ENCODE measurements at places on chromosomes 12 and 14. TPM values are rescaled to one million over a fixed set of nuclear protein-coding genes. Genes with fewer than 3 reads are reported as not detected.

Gene FOXM1
- total RNA-seq = 16.5 TPM

Gene OLR1
- total RNA-seq = not detected

Gene KRT6B
- total RNA-seq = 0.18 TPM

Gene TMCC3
- total RNA-seq = 19.9 TPM

Gene KLRD1
- total RNA-seq = 0.20 TPM

Gene KLRG1
- total RNA-seq = 7.9 TPM

Gene DRAM1
- 27.4 TPM for total RNA-seq

Gene KERA
- total RNA-seq = not detected

Gene GPR132
- not detected for total RNA-seq

Gene NR1H4
- not detected for total RNA-seq

Gene PRIMA1
- total RNA-seq = not detected

Gene INSM2
- not detected for total RNA-seq

Gene EML1
- total RNA-seq = 71.6 TPM

Gene TAS2R46
- total RNA-seq = 1.6 TPM

Gene ENDOU
- total RNA-seq = not detected

Gene SOAT2
- total RNA-seq = not detected

Gene AMIGO2
- total RNA-seq = 15.2 TPM

- no peak for DNase-seq
Observed at GRCh38 chr12:9132008-9132535, 16.4 kb upstream of the A2M start.

DNA sequence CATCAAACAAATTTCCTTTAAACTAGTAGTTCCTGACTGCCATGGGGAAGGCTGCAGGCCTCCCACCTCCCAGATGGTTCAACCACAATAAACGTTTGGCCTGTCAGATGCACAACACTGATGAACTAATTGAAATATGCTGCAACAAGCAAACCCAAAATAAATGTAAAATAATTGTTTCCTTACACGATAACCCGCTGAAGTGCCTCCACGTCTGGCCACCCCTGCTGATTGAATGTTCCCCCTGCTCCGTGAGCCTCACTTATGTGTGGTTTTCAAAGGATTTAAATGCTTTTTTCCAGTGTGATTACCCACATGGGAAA, 8.4 kb downstream of the PITPNM2 start:
- DNase-seq = no peak

DNA sequence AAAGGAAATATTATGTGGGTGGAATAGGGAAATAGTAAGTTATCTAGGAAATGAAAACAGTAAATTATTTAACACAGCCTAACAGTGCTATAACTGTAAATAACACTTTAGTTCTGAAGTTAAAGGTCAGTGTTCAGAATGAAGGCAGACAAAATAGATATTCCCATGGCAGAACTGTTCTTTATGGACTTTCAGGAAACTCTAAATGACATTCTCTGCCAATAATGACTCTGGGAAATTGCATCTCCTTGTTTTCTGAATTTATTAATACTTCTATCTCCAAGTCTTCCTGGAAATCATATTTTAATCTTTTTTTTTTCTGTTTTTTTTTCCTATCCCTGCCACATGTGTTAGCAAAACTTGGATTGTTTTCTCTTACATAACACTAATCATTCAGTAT, 101.4 kb downstream of the PDE3A start:
- DNase-seq = no peak

- DNase-seq = no peak
Observed at GRCh38 chr12:122117979-122118378, 39.4 kb downstream of the MLXIP start.

DNA sequence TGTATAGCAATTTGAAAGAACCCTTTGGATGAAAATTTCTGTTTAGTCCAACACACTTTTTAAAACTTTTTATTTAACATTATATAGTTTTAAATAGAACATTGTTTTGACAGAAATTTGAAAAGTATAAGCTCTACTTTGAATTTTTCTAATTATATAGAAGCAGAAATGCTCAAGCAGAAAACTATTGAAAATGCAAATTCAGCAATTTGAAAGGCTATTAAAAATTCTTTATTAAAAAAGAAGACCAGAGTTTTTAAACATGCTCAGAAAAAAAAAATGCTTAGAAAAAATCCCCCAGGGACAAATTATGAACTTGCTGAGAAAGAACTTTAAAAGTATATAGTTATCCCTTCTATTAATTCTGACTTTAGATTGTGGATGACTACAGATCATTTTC, 21.1 kb upstream of the FSCB start:
- DNase-seq = no peak

DNA sequence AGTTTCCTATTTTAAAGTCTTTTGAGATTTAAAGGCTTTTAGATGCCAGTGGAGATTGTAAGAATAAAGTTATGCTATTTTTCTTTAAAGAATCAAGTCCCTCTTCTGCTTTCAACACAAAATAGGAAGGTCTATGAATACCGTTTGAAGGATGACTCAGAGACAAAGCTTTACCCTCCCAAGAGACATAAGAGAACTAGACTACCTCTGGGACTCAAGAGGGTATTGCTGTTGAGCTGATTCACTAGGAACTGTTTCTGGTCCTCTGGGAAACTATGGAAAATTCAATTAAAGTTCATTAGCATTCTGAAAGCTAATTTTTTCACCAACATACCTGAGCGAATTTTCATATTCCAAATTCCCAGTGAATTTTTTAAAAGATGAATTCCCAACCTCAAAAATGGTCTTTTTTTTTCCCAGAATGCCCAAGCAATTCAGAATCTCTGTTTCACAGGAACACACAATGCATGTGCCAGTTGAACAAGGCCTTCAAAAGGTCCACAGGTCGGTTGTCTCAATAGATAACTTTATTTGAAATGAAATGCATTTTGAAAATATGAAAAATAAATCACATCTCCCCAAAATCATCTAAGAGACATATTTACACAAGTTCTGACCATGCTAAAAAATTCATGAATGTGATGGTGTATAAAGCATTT, 6.5 kb downstream of the PHLDA1 start:
- no peak for DNase-seq

DNA sequence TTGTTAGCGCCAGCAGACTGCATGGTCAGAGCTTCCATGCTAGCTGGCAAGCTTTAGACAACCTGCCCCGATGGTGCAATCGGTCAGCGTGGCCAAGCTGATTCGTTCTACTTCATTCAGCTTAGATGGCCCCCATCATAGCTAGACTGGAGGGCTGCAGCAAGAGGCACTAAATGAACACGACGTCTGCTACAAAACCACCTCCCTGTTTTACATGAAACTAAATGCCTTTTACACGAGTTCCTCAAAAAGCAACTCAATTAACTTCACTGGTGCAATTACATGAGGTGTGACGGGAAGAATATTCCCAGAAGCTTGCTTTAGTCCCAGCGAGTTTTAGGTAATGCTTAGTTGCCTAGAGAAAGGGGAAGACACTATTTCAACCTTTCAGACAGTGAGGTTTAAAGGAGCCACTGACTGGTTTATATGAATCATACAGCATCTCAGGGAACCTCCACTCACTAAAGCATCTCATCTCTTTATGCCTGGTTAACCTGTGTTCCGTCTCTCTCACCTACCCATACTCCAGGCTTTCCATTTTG, 8.4 kb downstream of the NIN start:
- no peak for DNase-seq

- DNase-seq = no peak
Observed at GRCh38 chr12:117867348-117867747, 101.4 kb downstream of the KSR2 start.

GRCh38 chr12:26143291-26143690, 18.5 kb upstream of the BHLHE41 start:
- no peak for DNase-seq

DNA sequence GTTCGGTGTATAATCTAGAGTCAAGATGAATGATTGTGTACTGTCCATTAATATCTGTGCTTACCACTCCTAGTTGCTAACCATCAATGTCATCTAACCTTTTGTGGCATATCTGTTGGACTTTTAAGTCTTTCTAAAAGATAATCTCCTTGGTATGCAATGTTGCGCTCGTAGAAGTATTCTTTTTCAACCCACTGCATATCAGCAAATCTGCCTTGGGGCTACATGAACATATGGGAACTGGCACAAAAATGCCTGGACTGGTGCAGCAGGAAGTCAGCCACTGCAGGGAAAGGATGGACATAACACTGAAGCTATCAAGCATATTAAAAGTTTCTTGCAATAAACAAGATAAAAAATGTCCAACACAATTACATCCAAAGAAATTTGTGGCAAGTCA, 124.3 kb upstream of the SLC38A4 start:
- DNase-seq = no peak

- DNase-seq = no peak
Observed at GRCh38 chr14:68460541-68460940, 332.3 kb downstream of the ZFP36L1 start.

DNA sequence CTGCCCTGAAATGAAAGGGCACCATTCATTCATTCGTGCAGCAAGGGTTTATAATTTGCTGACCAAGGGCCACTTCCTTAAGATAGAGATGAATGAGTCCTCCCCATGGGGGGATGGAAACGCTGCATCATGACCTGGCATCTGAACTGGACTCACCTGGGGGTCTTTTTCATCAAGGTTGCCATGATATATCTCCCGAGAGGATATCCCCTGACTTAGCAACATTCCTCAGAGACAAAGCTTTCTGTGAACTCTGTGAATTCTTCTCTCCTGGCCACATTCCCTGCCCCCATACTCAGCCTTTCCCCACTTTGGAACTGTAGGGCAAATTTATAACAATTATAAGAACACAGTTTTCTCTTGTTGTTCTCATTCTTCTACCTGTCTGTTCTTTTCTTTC, 30.8 kb downstream of the SRRM4 start:
- no peak for DNase-seq

DNA sequence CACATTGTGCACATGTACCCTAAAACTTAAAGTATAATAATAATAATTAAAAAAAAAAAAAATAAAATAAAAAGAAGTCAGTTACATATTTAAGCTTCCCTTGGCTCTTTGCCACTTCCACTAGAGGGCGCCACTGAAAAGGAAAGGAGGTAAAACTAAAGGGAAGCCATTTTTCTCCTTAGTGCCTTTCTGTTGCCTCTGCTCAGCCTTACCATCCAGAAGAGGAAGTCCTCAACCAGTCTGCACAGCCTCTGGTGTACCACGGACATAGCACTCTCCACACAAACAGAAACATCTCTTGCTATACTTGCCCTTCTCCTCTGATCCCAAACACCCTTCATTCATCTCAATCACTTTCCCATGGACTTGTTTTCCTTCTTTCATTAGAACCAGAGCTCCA, 169.0 kb upstream of the EEA1 start:
- DNase-seq = no peak

GRCh38 chr12:32727237-32727636, 28.5 kb downstream of the YARS2 start:
- no peak for DNase-seq

GRCh38 chr12:42325653-42326474, at the start of the genes PPHLN1 and ZCRB1:
PPHLN1 (plus strand) TSS chr12:42326167; CDS start chr12:42335903, 9,736 bp downstream.
ZCRB1 (minus strand) TSS chr12:42326094; CDS start chr12:42324102, 1,992 bp downstream.
- peak; percentile 8 for DNase-seq

DNA sequence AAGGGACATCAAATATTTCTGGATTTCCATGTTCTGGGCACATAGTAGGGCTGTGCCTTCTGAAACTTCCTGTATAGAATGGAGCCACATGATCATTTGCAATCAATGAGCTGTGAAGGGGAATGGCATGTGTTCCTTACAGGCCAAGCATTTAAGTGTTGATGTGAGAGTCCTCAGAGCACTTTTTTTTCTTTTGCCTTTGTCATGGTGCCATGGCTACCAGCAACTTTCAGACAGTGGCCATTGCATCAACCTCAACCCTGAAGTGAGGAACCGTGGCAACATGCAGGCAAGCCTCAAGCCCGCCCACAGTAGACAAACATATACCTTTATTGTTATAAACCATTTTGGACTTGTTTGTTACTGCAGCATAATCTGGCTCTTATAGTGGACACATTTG, 948.1 kb downstream of the NRXN3 start:
- DNase-seq = no peak

- DNase-seq = no peak
Observed at GRCh38 chr12:38374751-38375150, 58.2 kb downstream of the ALG10B start.

DNA sequence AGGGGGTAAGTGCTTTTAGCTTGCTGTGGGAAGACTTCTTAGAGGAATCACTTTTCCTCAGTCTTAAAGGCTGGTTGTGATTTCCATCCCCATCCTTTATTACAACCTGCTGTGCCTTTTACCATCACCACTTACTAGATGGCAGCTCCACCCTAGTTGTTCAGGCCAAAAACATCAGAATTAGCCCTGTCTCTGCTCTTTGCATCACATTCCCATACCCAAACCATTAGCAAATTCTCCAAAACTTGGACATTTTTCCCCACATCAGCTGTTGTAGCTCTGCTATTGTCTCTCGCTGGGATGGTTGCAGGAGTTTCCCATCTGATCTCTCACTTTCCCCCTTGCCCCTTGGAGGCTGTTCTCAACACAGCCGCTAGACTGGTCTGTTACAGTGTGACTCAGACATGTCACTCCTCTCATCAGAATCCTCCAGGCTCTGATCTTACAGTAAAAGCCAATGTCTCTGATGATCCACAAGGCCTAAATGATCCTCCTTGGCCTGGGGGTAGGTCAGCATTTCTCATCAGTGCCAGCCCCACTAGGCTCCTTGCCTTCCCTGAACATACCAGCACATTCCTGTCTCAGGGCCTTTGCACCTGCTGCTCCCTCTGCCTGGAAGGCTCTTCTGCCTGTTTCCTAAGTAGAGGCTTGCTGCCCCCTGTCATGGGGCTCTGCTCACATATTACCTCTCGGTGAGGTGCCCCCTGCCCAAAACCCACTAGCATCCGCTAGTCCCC, 102.5 kb downstream of the BEGAIN start:
- no peak for DNase-seq

- no peak for DNase-seq
Observed at GRCh38 chr14:34507459-34507858, 32.0 kb downstream of the EAPP start.

GRCh38 chr12:31536672-31537071, 54.3 kb downstream of the DENND5B start:
- no peak for DNase-seq

DNA sequence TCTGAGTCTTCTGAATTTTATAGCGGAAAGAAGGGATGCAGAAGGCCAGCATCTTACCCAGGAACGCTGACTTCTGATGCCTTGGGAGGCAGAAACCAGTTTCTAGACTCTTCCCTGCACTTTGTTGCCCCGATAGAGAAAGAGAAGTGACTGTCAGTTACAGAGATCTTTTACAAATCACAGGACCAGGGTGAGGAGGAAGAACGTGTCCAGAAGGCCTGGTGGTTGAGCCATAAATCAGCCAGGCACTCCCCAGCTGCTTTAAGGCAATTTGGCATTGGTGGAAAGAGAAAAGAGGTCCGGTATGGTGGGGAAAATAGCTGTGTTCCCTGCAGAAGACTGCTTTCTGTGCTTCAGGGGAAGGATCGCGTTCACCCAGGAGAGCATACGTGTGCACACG, 88.7 kb upstream of the KCNA1 start:
- DNase-seq = no peak

DNA sequence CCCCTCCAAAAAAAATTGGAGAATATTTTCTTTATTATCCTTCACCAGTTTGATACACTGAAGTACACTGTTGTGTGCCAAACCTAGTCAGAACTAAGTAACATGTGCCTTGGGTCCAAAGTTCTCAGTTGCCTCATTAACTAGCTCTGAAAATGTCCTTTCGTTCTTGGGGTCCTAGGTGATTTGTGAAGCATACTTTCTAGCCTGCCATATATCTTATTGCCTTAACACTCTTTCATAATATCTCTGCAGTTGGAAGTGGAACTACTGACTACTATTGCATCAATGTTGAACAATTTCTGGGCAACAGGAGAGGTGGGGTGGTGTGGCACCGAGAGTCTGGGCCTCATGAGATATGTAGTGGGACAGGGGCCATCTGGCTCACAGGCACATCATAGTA, 592.9 kb upstream of the FBXO33 start:
- no peak for DNase-seq

GRCh38 chr14:84340938-84341337, 1189.0 kb upstream of the FLRT2 start:
- DNase-seq = no peak
